ENCODE measurements at places on chromosomes 5 and 9. TPM values are rescaled to one million over a fixed set of nuclear protein-coding genes. Genes with fewer than 3 reads are reported as not detected.

Gene DBH
- not detected for total RNA-seq

Gene CNTLN
- total RNA-seq: 8.4 TPM

Gene HEXB
- total RNA-seq: 334 TPM

Gene HSDL2
- 54.9 TPM for total RNA-seq

Gene SLC6A19
- not detected for total RNA-seq

Gene ADCY2
- total RNA-seq: not detected

Gene GNA14
- 0.16 TPM for total RNA-seq

Gene SPINK7
- total RNA-seq: not detected

Gene AGXT2
- total RNA-seq: not detected

Gene MYMK
- total RNA-seq: not detected

Gene SLC27A6
- not detected for total RNA-seq

Gene PCDHB10
- 1.4 TPM for total RNA-seq

Gene FOXD4L6
- total RNA-seq: not detected

Gene C9orf50
- total RNA-seq: under 0.01 TPM

Gene CNTNAP3
- total RNA-seq: 3.5 TPM

Gene NKD2
- total RNA-seq: 4.0 TPM

Gene UBAC1
- total RNA-seq: 31.3 TPM

Gene ENTPD2
- under 0.01 TPM for total RNA-seq

Measured in bronchial smooth muscle cell (primary cell).